ENCODE measurements at places on chromosomes 2 and 18.

- DNase-seq = no peak
These were observed 35.8 kb upstream of the ZNF516 start for GRCh38 chr18:76530846-76531245.

- DNase-seq = no peak
These were observed 489.4 kb downstream of the LRP1B start for GRCh38 chr2:141641462-141641861.

DNA sequence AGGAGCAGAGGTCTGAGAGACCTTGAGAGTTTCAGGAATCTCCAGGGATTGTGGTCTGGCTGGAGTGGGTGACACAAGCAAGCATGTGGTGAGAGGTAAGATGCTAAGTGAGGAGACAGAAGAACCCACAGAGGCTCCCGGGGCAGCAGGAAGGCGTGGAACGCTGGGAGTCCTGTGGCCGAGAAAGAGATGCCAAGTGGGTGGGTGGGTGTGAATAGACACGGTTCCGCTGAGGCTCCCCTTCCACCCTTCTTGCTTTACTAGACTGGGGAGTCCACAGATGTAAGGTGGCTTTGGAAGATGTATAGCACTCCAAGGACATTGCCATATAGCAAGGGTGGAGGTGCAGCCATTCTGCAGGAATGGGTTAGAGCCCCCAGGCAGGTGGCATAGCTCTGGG lies 4.2 kb downstream of the TEX51 start:
- DNase-seq = no peak

DNA sequence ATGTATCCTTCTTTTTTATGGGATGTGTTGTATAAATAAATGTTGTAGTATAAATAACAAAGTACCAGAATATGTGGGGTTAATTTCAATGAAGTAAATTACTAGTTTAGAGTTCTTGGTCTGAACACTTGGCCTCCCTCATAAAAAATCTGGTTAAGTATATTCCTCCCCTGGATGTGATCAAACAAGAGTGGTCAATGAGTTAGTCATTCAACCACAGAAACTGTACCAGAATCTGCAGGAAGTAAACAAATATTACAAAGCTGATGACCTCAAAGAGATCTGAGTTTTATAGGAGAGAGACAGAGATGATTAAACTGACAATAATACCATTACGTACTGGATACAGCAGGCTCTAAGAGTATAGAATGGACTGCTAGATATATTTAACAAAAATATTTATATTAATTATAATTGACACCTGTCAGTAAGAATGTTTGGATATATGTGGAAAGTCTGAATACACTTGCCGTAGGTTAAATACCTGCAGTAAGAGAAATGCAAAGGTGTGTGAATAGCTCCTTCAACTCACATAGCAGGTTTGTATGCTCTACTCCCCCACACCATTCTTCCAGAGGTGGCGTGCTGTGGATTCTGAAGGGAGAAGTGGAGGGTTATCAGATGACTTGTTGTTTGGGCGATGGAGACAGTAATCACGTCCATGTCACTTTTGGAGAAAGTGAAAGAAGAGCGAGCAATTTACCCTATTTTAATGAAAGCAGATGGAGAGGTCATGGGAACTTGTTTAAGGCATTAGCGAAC lies 108.3 kb upstream of the LRATD1 start:
- no peak for DNase-seq

DNA sequence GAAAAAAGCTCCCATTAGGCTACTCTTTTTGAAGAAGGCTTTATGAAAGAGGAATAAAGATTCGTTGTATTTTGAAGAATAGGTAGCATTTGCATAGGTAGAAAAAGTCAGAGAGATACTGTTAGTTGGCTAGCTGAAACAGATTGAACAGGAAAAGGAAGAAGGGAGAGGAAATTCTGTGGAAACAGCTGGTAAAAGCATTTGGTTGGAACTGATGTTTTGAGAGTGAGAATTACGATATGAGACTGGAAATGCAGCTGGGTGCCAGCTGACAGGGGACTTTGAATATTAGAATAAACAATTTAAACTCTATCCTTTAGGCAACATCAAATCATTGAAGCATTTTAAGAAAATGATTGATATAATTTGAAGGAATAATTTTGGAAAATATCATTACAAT lies 96.7 kb upstream of the CNTNAP5 start:
- DNase-seq = no peak

DNA sequence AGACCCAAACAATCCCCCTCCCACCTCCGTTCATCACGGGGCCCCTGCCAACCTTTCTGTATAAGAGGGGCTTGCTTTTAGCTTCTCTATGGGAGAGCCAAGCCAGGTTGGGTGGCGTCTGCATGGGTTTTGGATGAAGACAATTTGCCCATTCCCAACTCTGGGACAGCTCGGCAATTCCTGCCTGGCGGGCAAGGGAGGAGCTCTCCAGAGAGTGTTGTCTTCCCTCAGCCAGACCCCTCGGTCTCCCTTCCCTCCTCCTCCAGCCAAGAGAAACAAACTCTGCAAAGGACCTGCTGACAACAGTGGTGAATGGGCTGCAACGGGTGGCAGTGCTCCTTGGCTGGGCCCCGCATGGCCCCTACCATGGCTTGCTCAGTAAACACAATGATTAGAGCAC lies 267.2 kb upstream of the HDAC4 start:
- no peak for DNase-seq
